LoVo (cell line): ENCODE measurements at places on chromosomes 12 and 14.

GRCh38 chr12:12428047-12428446 lies 71.2 kb downstream of the BORCS5 start:
- no peak for DNase-seq

DNA sequence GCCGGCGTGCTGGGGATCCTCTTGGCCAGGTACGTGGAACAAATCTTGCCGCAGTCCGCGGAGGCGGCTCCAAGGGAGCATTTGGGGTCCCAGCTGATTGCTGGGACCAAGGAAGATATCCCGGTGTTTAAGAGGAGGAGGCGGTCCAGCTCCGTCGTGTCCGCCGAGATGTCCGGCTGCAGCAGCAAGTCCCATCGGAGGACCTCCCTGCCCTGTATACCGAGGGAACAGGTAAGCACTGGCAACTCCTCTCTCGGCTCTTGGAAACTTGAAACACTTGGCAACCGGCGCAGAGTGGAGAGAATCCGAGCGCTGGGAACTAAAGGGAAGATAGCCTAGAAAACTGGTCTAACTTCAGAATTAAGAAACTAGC lies 1.7 kb downstream of the PDE3A start:
- no peak for DNase-seq

- DNase-seq: no peak
Measured at GRCh38 chr14:65866886-65867285, 454.4 kb downstream of the FUT8 start.

DNA sequence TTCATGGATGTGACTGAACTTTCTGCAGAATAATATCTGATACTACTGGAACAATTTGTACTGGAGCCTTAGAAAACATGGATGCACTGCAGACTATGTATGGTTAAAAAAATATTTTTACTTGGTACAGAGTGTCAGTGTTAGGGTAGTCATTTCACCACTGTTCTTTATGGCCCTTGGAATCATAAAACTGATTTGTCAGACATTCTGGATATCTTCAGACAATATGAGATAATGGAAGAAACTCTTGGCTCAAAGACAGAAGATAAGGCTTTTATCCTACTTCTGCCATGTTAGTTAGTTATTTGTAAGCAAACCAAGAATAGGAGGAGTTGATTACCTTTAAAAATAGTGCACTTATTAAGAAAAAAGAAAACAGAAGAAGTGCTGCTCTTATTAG lies 209.4 kb downstream of the LRIG3 start:
- DNase-seq: no peak

DNA sequence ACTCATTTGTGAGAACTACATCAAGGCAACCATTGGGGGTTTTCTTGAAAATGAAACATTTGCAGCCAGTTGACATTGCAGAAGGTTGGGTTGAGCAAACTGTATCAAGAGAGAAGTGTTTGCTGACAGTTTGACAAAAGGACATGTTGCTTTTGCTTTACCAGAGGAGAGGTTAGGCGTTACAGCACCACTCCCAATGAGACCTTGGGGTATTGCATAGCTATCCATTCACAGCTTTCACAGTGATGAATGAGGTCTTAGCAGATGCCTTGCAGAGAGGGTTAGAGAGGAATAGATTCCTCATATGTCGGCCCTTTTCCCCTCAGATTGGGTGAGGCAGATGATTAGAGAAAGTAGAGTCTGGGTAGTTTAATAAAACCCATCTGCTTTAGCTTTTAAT lies 988.9 kb upstream of the FLRT2 start:
- no peak for DNase-seq

DNA sequence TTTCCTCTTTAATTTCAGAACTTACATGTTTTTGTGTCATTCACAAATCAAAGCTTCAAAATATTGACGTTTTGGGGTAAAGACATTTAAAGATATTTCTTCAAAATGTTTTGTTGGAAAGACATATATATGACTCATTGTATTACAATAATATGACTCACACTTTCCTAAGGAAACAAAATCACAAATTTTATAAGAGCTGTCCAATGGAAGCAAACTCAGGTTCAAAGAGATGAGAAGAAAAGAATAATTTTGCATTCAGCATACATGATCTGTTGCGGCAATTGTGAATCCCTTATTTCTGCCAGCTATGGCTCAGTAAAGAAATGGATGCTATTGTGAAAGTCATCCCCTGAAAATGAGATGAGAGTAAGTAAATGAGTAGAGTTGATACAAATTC lies 82.7 kb downstream of the GRIP1 start:
- DNase-seq: no peak

DNA sequence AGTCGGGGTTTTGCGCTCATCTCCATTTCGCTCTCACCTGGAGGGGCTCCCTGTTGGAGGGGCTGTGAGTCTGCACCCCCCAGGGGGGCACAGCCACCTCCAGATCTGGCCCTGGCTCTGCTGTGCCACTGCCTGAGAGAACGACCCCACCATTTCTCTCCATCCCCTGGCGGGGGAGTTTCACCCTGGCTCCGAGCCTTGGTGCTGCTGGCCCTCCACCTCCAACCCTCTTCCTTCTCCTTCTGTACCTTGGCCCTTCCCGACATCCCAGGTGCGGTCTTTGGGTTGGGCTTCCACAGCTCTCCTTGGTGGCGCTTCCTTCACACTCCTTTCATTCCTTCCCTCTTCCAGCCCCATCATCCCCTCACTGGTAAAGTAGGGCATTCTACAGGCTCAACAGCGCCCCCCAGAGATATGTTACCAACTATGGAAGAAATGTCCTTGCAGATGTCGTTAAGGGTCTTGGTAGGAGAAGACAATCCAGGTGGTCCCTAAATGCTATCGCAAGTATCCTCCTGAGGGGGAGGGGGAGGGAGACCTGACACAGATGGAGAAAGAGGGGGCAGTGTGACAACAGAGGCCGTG lies 16.3 kb downstream of the SERPINA1 start:
- DNase-seq: no peak

GRCh38 chr14:104393898-104394381 lies 185.6 kb upstream of the C14orf180 start:
- no peak for DNase-seq
